ENCODE measurements at places on chromosomes 3 and 15.

GRCh38 chr15:58564981-58565380 is 133.2 kb downstream of the LIPC start:
- DNase-seq: no peak

DNA sequence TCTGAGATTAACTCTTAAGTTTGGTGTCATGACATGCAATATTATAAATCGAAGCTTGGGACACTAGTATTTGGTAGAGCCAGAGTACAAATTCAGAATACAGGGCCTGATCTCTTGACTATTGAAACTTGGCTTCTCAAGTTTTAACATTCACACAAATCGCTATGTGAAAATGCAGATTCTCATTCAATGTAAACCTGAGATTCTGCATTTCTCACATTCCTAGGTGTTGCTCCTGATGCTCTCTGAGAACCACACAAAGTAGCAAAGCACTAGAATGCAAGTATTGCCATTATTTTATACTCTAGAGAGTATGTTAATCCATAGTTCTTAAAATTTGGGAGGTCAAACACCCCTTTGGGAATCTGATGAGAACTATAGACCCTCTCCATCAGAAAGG is 47.9 kb downstream of the WDR49 start:
- DNase-seq: no peak

GRCh38 chr15:45414215-45414885 is 36.0 kb upstream of the GATM start:
- DNase-seq: no peak

DNA sequence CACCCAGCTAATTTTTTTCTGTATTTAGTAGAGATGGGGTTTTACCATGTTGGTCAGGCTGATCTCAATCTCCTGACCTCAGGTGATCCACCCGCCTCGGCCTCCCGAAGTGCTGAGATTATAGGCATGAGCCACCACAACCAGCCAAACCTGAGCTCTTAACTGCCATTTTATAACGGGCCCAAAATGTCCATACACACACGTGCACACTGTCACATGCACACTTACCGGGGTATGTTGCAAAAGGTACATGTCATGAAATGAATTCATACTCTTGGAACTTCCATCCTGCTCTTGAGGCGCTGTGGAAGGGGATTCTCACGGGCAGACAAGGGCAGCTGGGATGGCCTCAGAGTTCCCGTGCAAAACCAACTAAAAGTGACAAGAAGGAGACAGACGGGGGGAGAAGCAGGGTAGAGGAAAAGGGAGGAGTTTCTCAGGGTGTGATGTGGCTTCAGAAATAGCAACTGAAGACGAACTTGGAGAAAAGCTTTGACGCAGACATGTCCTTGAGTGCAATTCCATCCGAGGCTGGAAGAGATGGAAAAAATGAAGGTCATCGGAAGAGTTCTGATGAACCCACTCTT is 110.9 kb downstream of the BDH1 start:
- no peak for DNase-seq

GRCh38 chr3:160842021-160843005 is 86.3 kb downstream of the PPM1L start:
- DNase-seq: no peak

DNA sequence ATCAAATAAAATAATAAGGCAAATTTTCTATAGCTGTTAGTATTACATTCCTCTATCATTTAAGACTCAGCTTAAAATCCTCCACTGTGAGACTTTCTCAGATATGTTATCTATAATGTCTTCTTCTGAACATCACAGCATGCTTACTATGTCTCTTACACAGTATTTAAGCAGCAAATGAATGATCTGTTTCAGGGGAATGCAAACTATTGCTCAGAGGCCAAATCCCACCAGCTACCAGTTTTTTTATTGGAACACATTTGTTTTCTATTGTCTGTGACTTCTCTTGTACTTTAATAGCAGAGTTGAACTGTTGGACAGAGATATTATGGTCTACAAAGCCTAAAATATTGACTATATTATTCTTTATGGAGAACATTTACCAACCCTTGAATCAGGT is 59.6 kb downstream of the C3orf38 start:
- DNase-seq: no peak

DNA sequence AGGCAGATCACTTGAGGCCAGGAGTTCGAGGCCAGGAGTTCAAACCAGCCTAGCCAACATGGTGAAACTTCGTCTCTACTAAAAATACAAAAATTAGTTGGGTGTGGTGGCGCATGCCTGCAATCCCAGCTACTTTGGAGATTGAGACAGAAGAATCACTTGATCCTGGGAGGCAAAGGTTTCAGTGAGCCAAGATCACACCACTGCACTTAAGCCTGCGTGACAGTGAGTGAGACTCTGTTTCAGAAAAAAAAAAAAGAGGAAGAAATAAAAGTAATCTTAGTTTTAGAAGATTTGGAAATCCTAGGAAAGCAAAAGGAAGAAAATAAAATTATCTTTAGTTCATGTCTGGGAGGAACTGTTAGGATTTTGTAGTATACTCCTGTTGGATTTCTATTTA is 77.2 kb downstream of the IL12A start:
- DNase-seq: no peak

DNA sequence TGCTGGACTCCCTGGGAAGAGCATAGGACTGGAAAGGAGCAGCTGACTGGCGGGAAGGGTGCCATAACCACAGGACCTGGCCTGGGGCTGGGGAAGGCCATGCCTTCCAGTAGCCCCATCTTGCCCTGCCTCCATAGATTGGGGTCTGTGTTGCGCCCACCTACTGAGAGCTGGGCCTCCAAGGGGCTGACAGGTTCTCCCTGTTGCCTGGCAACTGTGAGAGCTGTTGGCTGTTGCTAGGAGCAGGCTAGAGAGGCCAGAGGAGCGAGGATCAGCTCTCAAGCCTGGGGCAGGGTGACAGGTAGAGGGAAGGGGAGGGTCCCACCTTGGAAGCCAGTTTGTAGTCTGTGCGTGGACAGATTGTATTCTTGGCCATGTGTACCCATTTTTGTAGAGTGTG is 2.8 kb upstream of the GNAI2 start:
- DNase-seq: no peak

- DNase-seq: no peak
Measured at GRCh38 chr3:102614585-102614984, 179.8 kb downstream of the ZPLD1 start.

DNA sequence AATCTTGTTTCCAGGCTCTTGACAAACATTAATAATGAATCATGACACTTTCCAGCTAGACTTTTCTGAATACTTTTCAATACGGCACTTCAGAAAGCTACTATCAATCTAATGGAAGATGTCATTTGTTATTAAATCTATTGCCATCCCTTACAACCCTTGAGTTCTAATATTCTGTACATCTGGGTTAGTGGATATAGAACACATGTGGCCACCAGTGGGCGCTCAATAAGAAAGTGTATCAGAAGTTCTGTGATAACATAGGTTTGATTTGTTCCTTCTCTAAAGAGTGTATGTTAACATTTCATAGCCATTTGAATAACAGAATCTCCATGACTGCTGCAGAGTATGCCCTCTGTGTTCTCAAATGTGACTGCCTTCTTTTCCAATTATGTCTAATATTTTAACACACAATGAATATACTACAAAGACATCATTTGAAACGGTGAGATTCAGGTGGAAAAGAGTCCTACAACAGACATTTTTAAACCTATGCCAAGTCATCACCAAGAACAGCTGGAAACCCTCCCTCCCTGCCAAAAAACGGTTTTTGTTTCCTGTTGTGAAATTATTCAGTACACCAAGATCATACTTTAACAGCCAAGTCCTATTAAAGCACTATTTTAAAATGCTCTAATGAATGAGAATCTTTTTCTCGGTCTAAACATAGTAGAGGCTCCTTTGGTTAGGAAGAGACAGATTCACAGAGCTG is 22.2 kb downstream of the ALDH1A2 start:
- DNase-seq: no peak

DNA sequence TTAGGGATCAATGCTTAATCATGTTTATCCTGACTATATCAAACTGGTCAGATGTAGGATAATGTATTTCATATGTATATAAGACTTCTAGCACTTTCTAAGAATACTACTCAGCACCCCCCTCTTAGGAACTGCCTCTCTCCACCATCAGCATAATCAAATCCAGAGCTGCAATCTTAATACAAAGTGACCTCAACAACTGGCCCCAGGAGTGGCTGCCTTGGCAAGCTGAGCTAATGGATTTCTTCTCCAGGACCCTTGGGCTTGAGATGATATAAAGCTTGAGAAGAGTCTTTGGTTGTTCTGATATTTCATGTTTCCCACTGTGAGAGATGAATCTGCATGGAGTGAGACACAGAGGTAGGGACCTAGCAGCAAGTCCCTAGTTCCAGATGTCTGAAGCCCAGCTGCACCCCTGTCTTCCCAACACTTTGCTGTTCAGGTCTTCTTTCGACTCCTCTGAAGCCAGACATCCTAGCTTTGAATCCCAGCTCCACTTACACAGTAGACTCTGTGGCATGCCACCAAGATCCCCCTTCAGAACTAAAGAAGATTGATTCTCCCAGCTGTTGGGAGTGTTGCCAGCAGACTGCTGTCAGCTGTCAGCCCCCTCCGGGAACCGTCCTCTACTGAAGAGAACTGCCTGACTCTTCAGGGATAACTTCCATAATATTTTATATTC is 309.3 kb upstream of the UBE2E2 start:
- DNase-seq: no peak

GRCh38 chr3:21789730-21790129 is 38.7 kb upstream of the ZNF385D start:
- no peak for DNase-seq

DNA sequence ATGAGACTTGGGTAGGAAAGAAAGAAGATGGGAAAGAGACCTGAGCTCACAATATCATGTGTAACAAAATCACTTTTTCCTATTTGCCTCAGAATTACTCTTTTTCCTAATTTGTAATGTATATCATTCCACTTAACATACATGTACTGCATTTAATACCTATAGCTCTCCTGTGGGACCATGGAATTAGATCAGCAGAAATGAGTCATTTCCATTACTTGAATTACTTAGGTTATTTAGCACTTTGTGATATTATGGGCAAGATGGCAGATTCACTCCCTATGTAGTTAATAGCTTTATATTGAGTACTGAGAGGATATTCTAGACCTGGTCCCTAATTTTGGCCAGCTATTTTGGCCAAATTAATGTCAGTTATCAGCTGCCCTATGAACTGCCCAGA is 70.5 kb downstream of the ZNF609 start:
- no peak for DNase-seq
